Forelimb muscle (tissue), 1 donor: ENCODE measurements at places on chromosomes 13 and 19. TPM values are rescaled to one million over a fixed set of nuclear protein-coding genes. Genes with fewer than 3 reads are reported as not detected.

Gene ZNF71
- polyA plus RNA-seq = 6.9 TPM

Gene CEACAM21
- 0.82 TPM for polyA plus RNA-seq

Gene TNFSF13B
- polyA plus RNA-seq = 2.3 TPM

Gene CCDC169
- 2.6 TPM for polyA plus RNA-seq

Gene ZNF134
- 13.2 TPM for polyA plus RNA-seq

Gene CLC
- 1.3 TPM for polyA plus RNA-seq

Gene SELENOV
- not detected for polyA plus RNA-seq
